Activated gamma-delta T cell treated with Interleukin-2 at 50 U/mL for 16 hours (primary cell): ENCODE measurements at places on chromosomes 1 and 21.

DNA sequence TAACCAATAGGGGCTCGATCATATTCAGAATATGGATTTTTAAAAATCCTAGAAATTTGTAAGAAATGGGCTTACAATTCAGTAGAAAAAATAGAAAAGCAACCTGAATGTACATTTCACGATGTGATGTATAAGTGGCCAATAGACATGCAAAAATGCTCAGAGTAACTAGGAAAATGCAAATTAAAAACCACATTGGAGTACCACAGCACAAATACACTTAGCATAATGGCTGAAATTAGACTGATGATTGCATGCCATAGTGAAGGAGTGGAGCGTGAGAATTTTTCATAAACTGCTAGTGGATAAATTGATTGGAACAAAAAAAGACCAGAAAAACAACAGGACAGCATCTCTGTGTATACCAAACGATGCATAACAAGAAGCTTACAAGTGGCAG, 102.3 kb downstream of the DYRK1A start:
- no peak for DNase-seq

DNA sequence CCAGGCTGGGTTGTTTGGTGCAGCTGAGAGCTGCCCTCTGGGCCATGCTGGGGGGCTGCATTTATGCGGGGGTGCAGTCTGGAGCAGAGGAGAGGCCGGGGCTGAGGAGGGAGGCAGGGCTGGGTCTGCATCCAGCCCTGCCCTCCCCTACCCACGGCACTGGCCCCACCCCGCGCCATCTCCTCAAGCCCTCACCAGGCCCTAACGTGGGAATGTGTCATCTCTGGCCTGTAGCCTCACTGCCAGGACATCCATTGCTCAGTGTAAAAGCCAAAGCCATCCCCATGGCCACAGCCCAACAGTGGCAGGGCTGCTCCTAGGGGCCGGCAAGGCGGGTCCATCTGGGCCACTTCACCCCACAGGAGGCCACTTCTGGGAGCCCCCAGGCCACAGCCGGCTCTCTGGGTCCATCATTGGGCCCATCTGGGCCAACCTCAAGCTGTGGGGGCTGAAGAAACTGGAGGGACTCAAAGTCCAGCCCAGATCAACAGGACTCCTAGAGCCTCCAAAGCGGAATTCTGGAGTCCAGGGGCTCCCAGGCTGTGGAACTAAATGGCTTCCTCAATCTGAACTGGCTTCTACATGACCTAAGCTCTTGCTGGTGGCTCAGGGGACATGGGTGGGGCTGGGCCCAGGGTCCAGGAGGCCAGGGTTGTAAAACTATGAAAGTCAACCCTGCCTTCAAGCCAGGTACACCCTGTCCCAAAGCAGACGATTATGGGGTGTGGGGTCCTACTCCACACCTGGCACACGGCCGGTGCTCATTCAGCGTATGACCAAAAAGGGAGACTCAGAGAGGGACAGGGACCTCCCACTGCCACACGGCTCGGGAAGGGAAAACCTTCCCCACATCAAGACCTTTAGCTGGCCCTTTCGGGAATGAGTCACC, 32.6 kb downstream of the RUNX3 start:
- DNase-seq, result no peak

- no peak for DNase-seq
Observed at GRCh38 chr1:198679535-198680173, 40.8 kb downstream of the PTPRC start.

DNA sequence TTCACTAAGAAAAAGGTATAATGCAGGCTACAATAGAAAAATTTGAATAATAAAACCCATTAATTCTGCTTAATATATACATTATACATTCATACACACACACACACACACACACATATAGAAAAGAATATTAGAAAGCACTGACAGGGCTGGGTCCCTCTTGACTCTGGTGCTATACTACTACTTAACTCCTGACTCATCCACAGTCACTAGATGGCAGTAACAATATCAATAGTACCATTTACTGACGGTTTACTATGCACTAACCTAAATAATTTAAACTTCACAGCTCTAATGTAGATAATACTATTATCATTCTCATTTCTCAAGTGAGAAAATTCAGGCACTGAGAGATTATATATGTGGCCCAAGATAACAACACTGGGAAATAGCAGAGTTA, 87.5 kb downstream of the COP1 start:
- no peak for DNase-seq

GRCh38 chr1:166390366-166391033, 223.7 kb upstream of the FAM78B start:
- DNase-seq, result no peak

DNA sequence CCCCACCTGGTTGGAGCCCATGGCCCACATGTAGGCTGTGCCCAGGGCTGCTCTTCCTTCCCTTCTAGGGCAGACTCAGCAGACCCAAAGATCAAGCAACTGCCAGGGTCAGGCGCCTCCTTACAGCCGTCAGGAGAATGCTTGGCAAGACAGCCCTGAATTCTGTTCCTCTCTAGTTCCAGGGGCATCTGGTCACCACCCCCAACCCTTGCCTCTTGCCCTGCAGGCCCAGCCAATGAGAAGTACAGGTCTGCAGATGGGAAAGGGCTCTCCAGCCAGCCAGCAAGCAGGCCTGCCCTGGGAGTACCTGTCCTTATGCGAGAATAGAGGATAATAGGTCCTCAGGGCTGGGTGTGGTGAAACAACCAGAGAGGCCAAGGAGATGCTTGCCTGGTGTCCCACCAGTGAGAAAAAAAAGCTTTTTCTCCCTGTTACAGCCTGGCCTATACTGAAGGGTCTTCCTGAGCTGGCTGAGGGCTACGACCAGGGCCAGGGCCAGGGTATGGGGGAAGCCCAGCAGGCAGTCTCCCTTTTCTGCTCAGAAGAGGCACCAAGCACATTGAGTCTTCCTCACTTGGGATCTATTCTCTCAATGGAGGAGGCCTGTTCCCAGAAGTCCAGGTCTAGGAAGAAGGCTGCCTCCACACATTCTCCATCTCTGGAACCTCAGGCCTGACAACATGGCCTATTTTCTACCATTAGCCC, 31.4 kb downstream of the NAV1 start:
- DNase-seq, result no peak

GRCh38 chr21:42439284-42440186, 35.8 kb downstream of the UBASH3A start:
- DNase-seq, result no peak

DNA sequence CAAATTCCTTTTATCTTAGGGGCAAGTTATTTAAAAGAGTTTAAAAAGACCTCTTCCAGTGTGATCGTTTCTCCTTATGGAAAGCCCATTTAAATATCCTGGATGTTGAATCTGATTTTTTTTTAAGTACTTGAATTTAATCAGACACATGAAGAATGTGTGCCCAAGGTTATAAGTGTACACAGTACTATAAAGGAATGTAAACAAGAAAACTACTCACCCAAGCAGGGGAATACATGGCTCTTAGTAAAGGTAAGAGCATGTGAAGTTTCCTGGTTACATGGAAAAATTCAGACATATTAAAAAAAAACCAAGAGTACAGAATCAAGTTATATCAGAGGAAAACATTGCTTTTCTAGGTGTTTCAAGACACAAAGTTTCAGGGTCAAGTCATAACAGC, 546.9 kb downstream of the MATN1 start:
- DNase-seq, result no peak

DNA sequence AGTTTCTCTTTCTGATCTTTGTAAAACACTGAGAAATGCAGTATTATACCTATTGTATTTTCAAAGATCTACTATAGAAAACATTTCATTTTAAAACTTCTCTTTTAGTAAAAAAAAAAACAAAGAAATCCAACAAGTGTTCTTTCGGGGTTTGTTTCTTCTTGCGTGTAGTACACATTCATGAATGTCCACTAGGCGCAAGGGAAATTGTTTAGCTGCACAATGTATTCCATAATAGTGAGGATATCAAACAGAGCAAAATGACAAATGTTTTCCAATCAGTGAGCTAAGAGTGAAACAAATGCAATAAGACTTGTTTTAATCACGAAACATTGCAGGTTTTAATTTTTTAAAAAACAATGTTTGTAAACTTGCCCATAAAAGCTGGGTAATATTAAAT, 68.6 kb downstream of the LHX8 start:
- DNase-seq, result no peak

- DNase-seq, result no peak
Observed at GRCh38 chr1:37425221-37425620, 49.2 kb upstream of the ZC3H12A start.

DNA sequence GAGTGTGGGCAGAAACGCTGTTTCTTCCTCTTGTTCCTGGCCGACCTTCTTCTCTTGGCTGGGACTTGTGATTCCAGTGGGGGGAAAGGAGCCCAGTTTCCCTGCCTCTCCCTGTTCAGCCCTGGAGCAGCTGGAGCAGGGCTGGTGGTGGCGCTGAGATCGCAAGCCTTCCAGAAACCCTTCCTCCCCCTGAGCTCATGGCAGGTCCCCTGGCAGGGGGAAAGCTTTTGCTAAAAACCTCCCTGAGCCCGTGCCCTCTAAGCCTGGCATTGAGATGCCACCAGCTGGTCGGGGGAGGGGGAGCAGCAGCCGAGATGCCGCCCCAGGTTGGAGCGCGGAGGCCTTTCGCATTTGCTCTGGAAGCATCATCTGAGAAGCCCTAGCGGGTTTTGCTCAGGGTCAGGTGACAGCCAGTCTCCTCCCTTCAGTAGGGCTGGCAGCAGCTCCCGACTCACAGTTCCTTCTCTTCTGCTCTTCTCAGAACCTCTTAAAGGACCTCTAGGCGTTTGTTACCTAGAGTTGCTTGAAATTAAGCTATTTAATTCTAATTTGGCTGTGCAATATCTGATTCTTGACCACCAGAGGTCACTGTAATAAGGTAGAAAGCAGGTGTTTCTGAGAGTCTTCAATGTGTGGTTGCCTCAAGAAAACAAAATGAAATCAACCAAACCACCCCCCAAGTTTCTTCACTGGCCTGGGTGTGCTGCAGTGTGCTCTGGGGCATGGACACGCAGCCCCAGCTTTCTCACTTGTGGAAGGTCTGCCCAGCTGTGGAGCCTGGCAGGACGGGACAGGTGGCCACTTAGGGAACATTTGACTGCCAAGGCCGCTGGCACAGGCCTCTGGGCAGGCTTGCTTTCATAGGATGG, 257.3 kb downstream of the CAMTA1 start:
- no peak for DNase-seq

DNA sequence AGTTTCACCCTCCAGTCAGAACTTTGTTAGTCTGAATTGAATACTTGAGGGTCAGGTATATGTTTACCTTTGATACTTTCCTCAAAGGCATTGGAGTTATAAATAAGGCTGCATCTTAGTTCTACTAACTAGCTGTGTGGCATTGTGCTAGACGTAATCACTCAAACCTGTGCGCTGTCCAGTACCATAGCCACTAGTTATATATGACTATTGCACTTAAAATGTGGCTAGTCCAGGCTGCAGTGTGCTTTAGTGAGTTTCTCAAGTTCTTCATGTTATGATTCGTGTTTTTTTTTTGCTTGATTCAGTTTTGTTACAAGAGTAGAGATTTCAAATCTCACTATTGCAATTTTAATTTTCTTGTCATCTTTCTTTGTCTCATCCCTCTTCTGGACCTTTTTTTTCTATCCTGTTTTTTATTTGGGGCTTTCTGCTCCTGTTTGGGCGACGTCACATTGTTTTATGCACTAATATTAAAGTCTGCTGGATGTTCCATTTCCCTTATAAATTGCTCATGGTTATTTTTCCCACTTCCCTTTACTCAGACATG, 5.7 kb downstream of the MAN1A2 start:
- no peak for DNase-seq

GRCh38 chr1:10901091-10901890, 104.8 kb upstream of the CASZ1 start:
- no peak for DNase-seq

DNA sequence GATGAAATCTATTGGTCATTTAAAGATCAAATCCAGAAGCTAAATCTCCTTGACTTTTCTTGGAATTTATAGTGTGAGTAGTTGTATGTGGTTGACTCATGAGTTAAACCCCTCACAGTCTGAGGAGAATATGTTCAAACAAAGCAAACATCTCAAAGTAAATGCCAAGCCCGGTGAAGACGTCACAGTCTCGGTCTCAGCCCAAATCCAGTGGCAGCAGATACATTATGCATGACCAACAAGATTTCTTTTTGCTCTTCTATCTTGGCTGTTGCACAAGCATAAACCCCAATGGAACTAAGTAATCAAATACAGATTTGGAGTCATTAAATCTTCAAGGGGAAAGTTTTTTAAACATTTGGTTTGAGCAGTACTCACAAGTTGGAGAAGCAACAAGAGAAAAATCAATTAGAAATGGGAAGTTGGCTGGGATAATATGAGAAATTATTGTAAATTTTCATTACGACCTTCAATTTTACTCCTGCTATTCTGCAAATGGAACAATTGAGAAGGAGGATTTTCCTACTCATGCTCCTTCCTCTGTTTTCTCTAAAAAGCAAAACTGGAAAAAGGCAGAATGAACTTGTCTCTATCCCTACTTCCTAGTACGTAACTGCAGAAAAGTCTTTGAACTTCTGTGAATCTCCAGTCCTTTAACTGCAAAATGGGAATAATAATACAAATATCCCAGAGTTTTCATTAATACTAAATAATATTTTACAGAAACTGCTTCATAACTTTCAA, 575.8 kb downstream of the NUF2 start:
- DNase-seq, result no peak

DNA sequence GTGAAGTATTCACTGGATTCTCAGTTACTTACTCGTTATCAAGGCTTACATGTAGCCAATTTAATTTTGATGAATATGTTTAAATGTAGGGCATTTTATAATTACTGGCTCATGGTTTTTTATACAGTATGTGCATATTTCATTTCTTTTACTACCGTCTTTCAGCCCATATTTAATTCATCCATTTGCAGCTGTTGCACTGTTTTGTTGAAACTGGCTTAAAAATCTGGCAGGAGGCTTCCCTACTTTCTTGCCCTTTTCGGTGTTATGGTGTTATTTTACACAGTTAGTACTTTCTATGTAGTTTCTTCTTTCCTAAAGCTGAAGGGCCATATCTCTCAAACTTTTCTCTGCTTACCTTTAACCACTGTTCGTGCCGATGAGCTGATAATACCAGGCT, 54.2 kb downstream of the ITSN1 start:
- no peak for DNase-seq

- no peak for DNase-seq
Observed at GRCh38 chr1:209899948-209900347, 38.1 kb upstream of the SYT14 start.

DNA sequence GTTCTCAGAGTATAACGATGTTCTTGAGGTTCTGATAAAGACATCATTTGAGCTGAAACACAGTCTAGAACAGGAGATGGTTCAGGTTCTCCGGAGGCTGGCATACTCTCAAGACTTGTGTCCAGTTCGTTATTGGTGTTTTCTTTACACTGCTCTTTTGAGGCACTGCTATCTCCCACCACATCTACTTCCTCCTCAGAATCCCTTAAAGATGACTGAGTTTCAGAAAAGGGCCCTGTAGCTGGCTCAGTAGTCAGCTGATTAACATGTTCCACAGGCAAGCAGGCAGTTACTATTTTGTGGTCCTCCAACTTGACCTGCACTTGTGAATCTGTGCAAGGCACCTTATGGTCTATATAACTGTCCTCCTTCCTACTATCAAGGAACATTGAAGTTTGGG, 50.2 kb downstream of the ZZZ3 start:
- DNase-seq, result no peak

DNA sequence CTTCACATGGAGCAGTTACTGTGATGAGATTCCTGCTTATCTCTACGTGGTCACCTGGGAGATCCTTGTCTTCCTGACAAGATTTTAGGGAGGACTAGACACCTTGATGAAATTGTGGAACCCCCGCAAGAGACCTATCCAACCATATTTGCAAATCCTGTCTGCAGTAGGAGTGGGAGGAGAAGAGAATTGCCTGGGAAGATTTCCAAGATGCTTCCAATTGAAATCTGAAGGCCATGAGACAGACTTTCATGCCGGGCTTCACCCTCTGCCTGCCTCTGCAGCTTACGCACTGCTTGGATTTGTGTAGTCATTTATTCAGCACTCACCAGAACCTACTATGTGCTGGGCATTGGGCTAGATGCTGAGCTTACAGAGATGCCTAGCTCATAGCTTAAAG, 106.6 kb downstream of the OMA1 start:
- DNase-seq, result no peak
